ENCODE measurements at places on chromosomes 3 and 15. TPM values are rescaled to one million over a fixed set of nuclear protein-coding genes. Genes with fewer than 3 reads are reported as not detected.

GRCh38 chr3:126070146-126070545 lies 13.8 kb downstream of the SLC41A3 start:
- H3K27me3 ChIP-seq, result no peaks in the 10 kb centered on the region
- no peaks in the 10 kb centered on the region for H3K4me1 ChIP-seq
- H3K36me3 ChIP-seq, result no peaks in the 10 kb centered on the region
- DNase-seq, result no peak

- H3K27ac ChIP-seq, result no peak overlapping the region
- H3K4me1 ChIP-seq, result no peaks in the 10 kb centered on the region
- no peak overlapping the region for H3K4me3 ChIP-seq
- no peaks in the 10 kb centered on the region for H3K27me3 ChIP-seq
- H3K36me3 ChIP-seq, result no peaks in the 10 kb centered on the region
- no peak for DNase-seq
These were observed 1020.2 kb downstream of the SQOR start for GRCh38 chr15:46654993-46655392.

GRCh38 chr15:72888811-72889210 lies 105.3 kb upstream of the ADPGK start:
- no peak for DNase-seq
- H3K27me3 ChIP-seq, result peaks cover 9% of the 10 kb centered on the region
- H3K4me3 ChIP-seq, result no peak overlapping the region
- H3K4me1 ChIP-seq, result no peaks in the 10 kb centered on the region

GRCh38 chr3:183576487-183577107 lies 21.1 kb upstream of the KLHL6 start:
- H3K27me3 ChIP-seq, result no peaks in the 10 kb centered on the region
- H3K27ac ChIP-seq, result no peak overlapping the region
- DNase-seq, result no peak
- H3K36me3 ChIP-seq, result no peaks in the 10 kb centered on the region
- H3K4me3 ChIP-seq, result no peak overlapping the region

DNA sequence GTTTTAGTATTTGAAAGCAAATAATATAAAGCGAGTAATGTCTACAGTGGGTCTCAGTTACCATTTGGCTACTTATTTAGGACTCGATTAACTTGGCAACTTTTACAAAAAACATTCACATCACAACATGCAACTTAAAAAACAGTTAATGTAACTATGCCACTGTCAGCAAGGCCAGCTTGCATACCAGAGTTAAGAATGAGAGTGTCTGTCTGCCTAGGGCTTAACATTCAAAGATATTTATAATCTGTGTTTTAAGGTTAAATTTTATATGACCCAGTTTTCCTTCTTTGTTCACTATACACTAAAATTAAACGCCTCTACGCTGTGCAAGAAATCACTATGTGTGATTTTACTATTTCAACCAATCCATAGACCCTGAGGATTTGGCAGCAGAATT lies 5.2 kb upstream of the CDAN1 start:
- no peak overlapping the region for H3K27ac ChIP-seq
- no peaks in the 10 kb centered on the region for H3K27me3 ChIP-seq
- peaks cover 9% of the 10 kb centered on the region for H3K36me3 ChIP-seq

DNA sequence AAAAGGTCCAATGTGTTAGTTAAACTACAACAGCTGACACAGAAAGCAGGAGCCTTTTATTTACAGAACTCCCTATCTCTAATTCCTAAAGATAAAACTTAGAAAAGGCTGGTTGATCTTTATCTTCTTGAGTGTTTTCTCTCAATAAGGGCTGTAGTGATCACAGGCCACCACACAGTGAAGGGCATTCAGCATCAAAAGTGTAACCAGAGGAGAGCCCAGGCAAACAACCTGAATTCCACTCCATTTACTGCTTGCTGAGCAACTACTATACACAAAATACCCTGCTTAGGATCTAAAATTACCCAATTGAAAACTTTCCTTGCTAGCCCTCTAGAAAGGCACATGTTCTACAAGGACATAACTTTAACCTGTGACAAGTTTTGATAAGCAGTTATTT lies 122.7 kb downstream of the MEIS2 start:
- H3K27ac ChIP-seq, result no peak overlapping the region
- no peaks in the 10 kb centered on the region for H3K36me3 ChIP-seq

- no peaks in the 10 kb centered on the region for H3K27me3 ChIP-seq
- no peak for DNase-seq
- peak overlapping the region; percentile 7 for H3K27ac ChIP-seq
- peaks cover 95% of the 10 kb centered on the region for H3K36me3 ChIP-seq
These were observed 17.3 kb upstream of the C3orf62 start for GRCh38 chr3:49294343-49294742.

Gene RAB5A
- 60.2 TPM for polyA plus RNA-seq

GRCh38 chr3:178900029-178900646 lies 171.5 kb downstream of the ZMAT3 start:
- no peak for DNase-seq
- no peak overlapping the region for H3K4me3 ChIP-seq

Gene FSIP1
- polyA plus RNA-seq, result 0.48 TPM

Gene SHC4
- polyA plus RNA-seq, result not detected

- no peak overlapping the region for H3K27ac ChIP-seq
- no peak for DNase-seq
- H3K4me3 ChIP-seq, result no peak overlapping the region
- H3K4me1 ChIP-seq, result peaks cover 10% of the 10 kb centered on the region
- no peaks in the 10 kb centered on the region for H3K36me3 ChIP-seq
- H3K27me3 ChIP-seq, result no peaks in the 10 kb centered on the region
These were observed 18.7 kb downstream of the DNASE1L3 start for GRCh38 chr3:58192069-58192468.

GRCh38 chr3:77052733-77053670 lies 13.1 kb downstream of the ROBO2 start:
- no peak overlapping the region for H3K4me3 ChIP-seq
- DNase-seq, result no peak
- no peaks in the 10 kb centered on the region for H3K27me3 ChIP-seq
- no peaks in the 10 kb centered on the region for H3K4me1 ChIP-seq
- no peaks in the 10 kb centered on the region for H3K36me3 ChIP-seq

Gene SLC9C1
- polyA plus RNA-seq, result not detected

DNA sequence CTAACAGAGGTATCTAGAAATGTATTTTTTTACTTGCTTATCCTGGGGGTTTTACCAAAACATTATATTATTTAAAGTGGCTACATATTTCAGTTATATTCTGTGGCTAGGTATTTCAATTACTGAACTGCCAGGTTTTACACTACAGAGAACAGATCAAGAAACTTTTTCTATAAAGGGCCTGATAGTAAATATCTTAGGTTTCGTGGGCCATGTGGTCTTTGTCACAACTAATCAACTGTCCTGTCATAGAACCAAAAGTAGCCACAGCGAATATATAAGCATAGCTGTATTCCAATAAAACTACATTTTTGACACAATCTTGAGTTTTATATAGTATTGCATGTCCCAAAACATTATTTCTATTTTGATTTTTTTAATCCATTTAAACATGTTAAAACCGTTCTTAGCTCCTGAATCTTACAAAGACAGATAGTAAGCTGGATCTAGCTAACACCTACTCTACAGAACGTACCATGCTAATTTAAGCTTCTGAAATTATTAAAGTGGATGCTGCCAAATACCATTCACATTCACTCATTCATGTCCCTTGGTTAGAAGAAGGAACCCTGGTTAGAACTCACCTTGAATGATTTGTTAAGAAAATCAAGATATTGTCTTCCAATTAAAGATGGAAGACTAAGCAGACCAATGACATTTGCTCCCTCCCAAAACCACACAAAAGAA lies 118.2 kb upstream of the TGFBR2 start:
- H3K27me3 ChIP-seq, result no peaks in the 10 kb centered on the region
- no peak for DNase-seq

DNA sequence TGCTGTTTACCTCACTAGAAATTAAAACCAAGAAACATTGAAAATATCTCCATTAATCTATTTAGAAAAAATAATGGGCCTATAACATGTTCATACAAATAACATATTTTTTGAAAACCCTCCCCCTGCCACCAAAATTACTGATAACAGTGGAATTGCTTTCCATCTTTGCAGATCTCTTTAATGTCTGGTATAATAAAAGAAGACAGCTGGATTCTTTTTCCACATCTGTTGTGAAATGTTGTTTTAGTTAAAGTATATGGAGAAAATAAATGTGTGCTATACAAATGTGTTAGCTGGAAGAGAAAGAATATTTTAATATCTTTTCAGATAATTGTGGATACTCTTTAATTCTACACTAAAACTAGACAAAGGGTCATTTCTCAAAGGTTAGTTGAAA lies 251.0 kb upstream of the GOLGA6L4 start:
- H3K27ac ChIP-seq, result no peak overlapping the region
- no peak overlapping the region for H3K4me3 ChIP-seq
- no peaks in the 10 kb centered on the region for H3K36me3 ChIP-seq
- no peak for DNase-seq
- H3K4me1 ChIP-seq, result no peaks in the 10 kb centered on the region

DNA sequence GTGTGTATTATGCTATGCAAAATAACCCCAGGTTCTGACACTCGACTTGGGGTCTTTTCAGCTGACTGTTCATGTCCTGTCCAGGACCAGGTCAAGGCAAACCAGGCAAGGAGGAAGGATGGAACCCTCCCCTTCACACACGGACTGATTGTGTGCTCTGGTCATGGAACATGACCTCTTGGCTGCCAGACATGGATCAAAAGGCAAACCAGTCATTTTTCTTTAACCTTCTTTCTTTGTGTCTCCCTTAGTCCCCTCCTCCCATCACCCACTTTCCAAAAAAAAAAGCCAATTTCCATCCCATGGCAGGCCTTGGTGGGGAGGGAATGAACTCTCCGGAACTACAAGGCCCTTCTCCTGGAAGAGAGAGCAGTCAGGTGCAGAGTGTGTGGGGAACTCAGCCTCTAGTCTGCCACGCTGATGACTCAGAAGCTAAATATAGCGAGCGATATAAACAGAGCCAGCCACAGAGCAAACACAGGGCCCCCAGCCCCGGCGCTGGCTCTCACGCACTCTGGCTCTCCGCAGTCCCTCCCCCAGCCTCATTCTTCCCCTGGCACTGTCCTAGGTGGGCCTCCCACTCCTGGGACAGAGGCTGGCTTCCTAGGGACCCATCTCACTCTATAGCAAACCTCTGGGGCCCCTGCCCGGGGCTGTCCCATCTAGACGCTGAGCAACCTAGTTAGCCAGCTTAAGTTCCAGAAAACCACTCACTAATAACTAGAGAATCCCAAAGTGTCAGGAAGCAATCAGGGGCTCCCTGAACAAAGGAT lies 10.0 kb downstream of the BMF start:
- no peak overlapping the region for H3K4me3 ChIP-seq
- H3K27me3 ChIP-seq, result no peaks in the 10 kb centered on the region
- peaks cover 82% of the 10 kb centered on the region for H3K4me1 ChIP-seq
- H3K36me3 ChIP-seq, result peaks cover 14% of the 10 kb centered on the region

- H3K4me3 ChIP-seq, result no peak overlapping the region
- H3K27ac ChIP-seq, result no peak overlapping the region
- no peaks in the 10 kb centered on the region for H3K36me3 ChIP-seq
- H3K4me1 ChIP-seq, result no peaks in the 10 kb centered on the region
These were observed 1029.1 kb upstream of the GBE1 start for GRCh38 chr3:82790307-82791097.

- no peak within 1 kb of the TSS for H3K27ac ChIP-seq
- peaks cover 10% of the 10 kb centered on the region for H3K27me3 ChIP-seq
- no peak for DNase-seq
These were observed at the start of gene CTXN2 for GRCh38 chr15:48191574-48192225. TSS of gene CTXN2 (plus strand) at chr15:48191665. CDS start at chr15:48201301, 9,636 bp downstream.

Gene GOLGA6L24
- not detected for polyA plus RNA-seq

DNA sequence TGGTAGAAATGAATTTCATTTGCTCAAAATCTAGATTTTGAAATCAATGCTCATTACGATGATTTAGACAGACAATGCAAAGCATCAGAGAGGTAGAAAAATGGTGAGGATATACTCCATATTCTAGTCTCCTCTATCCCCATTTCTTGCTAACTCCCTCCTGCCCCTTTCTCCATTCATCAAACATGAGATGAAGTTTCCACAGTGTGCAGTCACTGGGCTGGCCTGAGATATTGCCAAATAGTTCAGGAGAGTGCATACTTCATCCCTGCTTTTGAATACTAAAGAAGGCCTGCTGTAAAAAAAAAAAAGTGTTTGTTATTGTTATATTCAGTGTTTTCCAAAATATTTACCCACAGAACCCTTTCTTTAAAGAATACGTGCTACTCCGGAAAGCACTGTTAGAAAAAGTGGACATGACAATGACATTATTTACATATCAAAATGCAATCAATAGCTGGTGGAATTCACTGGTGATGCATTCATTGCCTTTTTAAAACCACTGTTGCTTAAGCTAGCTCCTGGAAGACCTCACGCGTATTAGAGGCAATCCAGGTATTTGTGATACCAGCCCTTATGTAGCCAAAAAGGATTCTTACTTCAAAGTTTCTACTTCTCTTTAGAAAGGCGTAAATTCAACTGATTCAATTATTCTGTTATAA lies 247.6 kb upstream of the SOX2 start:
- no peaks in the 10 kb centered on the region for H3K4me1 ChIP-seq
- no peak overlapping the region for H3K27ac ChIP-seq
- DNase-seq, result no peak
- no peaks in the 10 kb centered on the region for H3K36me3 ChIP-seq
- H3K27me3 ChIP-seq, result no peaks in the 10 kb centered on the region

DNA sequence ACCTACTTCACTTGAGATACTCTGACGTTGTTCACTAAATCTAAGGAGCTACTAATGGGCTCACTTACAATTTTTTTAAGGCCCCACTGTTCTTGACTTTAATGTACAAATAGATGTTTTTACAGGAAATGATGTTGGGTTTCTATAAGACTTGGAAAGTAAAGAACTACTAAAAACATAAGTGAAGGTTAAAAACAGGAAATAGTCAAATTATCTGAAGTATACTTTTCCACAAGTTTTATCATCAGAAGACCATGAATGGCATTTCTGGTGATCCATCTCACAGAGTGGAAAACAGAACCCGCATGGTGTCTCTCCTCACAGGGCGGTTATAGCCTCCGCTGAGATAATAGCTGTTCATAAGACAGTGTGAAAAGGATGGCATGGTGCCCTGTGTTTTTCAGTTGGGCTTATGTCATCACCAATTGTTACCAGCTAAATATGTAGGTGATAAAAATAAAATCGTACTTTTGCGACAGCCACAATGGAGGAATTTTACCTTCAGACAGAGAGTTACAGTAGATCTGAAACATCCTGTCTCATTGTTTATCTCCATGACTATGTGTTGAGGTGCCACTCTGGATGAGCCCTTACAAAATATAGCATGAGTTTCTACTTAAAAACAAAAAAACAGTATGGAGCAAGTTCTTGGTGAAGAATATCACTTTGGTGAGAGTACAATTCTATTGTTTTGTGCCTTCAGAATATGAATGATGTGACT lies 462.4 kb downstream of the RAP2B start:
- H3K4me3 ChIP-seq, result no peak overlapping the region
- no peaks in the 10 kb centered on the region for H3K27me3 ChIP-seq
- no peak for DNase-seq

Gene DUOXA2
- polyA plus RNA-seq, result not detected

Gene AMT
- polyA plus RNA-seq, result 3.1 TPM

DNA sequence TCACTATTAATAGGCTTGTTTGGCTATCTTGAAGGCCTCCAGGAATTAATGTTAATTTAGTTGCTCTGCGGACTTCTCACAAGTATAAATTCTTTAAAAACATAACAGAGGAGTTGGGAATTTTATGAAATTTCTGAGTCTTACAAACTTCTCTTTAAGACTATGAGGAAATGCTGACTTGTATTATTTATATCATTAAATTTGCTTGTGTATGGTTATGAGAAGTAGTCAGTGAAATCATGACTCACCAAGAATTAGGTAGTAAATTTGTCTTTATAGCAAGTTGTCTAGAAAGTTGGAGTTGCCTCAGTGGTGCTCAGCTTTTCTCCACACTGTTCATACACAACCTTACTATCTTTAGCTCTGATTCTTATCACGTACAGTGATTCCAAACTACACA lies 26.5 kb downstream of the PHLDB2 start:
- no peak overlapping the region for H3K27ac ChIP-seq
- H3K36me3 ChIP-seq, result no peaks in the 10 kb centered on the region
- H3K4me1 ChIP-seq, result no peaks in the 10 kb centered on the region
- H3K4me3 ChIP-seq, result no peak overlapping the region
